ENCODE measurements at places on chromosomes 7 and 10. TPM values are rescaled to one million over a fixed set of nuclear protein-coding genes. Genes with fewer than 3 reads are reported as not detected.

- DNase-seq = peak; percentile 79
Observed at GRCh38 chr7:101678658-101679057, 49.6 kb upstream of the MYL10 start.

- DNase-seq = no peak
Observed at GRCh38 chr10:92572362-92573090, 1.4 kb downstream of the IDE start.

- DNase-seq = no peak
Observed at GRCh38 chr7:100266576-100267354, 40.7 kb upstream of the SPDYE3 start.

DNA sequence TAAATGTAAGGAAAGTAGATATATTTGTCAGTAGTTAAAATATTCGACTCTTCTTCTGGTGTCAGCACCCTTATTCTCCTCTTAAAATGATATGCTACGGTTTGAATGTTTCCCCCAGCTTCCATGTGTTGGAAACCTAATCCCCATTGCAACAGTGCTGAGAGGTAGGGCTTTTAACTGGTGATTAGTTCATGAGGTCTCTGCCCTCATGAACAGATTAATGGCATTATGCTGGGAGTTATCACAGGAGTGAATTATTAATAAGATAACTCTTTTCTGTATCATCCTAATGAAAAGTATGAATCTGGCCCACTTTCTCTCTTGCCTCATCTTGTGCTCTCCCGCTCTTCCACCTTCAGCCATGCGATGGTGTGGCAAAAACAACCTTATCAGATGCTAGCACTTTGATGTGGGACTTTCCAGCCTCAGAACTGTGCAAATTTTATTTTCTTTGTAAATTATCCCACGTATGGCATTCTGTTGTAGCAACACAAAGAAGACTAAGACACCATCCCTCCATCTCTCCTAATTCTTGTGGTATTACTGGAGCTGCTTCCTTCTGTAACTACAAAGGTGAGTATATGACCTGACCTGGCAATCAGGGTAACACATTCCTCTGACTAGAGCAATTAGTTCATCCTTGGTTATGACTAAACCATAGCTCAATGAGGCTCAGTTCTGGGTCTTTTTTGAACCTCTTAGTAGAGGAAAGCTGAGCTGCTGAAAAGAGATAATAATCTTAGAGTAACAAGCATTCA, 171.1 kb upstream of the TMEM196 start:
- no peak for DNase-seq

GRCh38 chr7:107694386-107694785, 33.8 kb downstream of the SLC26A4 start:
- DNase-seq = peak; percentile 97

GRCh38 chr7:95470452-95470851, 15.3 kb upstream of the ASB4 start:
- peak; percentile 89 for DNase-seq

- DNase-seq = no peak
Observed at GRCh38 chr10:4331150-4331549, 494.9 kb upstream of the AKR1E2 start.

GRCh38 chr10:111200505-111201186, 123.8 kb downstream of the ADRA2A start:
- no peak for DNase-seq

DNA sequence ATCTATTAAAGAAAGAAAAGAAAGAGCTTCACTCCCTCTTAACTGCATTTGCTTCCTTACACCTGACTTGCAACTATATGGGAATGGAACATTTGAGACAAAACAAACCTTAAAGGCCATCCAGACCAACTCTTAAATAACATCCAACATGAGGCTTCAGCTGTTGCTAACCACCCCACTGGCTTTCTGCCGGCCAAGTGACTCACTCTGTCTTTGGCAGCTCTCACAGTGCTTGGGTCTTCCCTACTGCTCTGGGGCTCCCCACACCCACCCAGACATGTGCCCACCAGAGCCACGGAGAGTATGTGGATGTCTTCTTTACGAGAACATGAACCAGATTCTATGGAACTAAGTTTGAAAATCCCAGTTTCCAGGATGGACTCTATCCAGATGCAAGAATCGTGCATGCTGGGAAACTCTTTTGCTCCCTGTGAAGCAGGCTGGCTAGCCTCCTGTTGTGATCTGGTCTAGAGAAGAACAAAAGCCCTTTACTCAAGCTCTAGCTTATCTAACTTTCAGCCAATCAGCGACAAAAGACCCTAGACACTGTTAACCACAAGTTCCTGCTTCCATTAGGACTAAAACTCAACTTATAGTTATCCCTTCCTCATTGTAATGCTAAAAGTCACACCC, 245.7 kb downstream of the TCERG1L start:
- no peak for DNase-seq

DNA sequence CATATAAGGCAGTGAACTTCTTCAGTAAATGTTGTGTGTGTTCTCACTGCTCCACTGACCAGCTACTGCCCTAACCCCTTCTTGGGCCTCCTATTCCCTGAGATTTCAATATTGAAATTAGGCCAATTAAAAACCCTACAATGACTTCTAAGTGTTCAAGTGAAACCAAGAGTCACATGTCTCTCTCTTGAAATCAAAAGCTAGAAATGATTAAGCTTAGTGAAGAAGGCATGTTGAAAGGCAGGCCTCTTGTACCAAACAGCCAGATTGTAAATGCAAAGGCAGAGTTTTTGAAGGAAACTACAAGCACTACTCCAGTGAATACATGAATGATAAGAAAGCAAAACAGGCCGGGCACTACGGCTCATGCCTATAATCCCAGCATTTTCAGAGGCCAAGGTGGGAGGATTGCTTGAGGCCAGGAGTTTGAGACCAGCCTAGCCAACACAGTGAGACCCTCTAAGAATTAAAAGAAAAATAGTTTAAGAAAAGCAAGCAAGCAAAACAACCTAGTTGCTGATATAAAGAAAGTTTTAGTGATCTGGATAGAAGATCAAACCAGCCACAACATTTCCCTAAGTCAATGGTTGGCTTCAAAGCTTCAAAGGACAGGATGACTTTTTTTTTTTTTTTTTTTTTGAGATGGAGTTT, 22.3 kb downstream of the BRAF start:
- no peak for DNase-seq

- DNase-seq = peak; percentile 56
Observed at GRCh38 chr7:130880668-130881067, 146.7 kb upstream of the KLF14 start.

DNA sequence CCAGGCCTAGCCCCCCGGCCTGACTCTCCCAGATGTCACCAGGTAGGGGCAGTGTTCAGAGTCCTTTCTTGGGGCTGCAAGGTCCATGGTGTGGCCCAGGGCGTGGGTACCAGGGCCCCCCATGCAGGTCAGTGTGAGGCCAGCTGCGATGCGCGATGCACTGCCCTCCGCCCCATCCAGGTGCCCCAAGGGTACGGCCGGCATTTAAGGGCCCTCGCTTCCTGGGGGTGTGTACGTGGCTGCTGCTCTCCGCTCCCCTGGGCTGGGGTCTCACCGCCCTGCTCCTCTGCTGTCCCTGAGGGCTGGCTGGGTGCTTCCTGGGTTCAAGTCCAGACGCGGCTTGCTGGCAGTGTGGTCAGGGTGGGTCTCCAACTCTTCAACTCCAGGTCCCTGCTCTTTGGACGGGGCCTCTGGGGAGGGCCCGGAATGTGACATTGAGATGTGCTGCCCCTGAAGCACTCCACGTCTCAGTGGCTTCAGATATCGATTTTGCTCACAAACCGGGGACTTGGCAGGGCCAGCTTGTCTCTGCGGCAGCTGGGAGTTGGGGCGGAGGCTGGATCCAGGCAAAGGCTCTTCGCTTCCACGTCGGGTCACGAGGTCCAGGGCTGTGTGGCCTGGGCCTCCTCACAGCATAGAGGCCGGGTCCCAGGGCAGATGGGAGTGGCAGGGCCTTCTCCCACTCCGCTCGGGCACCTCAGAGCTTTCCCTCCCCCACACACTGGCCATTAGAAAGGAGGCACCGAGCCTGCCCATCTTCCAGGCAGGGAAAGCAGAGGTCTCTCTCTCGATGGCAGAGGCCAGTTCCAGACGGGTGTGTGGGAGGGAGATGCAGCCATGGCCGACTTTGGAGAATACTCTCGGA, 93.2 kb downstream of the UNCX start:
- DNase-seq = no peak

- DNase-seq = peak; percentile 76
Observed at GRCh38 chr10:21531164-21531563, 2.9 kb upstream of the MLLT10 start.

DNA sequence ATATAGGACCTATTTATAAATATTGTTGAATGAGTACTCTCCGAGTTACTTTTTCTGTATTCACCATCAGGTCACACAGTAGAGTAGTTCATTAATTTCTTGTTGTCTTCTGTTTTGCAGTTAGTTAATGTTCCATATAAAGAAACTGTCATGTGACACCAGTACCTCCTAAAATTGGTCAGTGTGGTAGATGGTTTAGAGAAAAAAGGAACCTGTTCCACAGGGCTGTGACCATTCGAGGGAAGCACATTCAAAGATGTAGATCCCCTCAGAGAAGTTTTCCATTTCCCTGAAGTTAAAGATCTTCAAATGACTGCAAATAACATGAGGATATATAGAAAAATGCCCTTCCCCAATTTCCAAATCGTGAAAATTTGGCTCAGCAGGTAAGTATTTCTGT, 45.7 kb downstream of the PRPF18 start:
- no peak for DNase-seq

- DNase-seq = no peak
Observed at GRCh38 chr7:2299131-2299829, 15.0 kb downstream of the SNX8 start.

DNA sequence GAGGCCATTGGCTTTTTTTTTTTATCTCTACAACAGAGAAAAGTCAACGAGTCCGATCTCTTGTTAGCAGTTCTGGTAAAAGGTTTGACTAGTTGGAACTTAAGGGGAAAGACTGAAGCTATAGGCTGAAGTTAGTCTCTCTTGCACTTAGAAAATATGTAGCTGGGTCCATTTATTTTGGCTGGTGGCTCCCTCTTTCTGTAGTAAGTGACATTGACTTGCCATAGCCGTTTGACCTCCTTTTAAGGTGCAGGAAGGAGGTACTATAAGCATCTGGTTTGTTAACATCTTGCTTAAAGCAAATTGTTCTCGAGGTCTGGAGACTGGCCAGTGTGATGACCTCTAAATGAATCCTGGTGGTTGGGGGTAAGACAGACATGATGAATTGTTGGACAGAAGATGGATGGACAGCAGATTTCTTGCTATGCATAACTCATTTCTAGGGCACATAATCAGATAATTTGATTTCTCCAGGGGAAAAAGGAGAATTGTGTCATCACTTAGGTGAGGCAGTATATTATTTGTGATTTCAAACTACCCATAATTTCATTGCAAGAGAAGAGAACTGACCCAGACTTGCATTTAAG, 356.3 kb upstream of the GALNT17 start:
- peak; percentile 37 for DNase-seq

- DNase-seq = peak; percentile 98
Observed at GRCh38 chr7:131235489-131236317, 92.0 kb upstream of the MKLN1 start.

DNA sequence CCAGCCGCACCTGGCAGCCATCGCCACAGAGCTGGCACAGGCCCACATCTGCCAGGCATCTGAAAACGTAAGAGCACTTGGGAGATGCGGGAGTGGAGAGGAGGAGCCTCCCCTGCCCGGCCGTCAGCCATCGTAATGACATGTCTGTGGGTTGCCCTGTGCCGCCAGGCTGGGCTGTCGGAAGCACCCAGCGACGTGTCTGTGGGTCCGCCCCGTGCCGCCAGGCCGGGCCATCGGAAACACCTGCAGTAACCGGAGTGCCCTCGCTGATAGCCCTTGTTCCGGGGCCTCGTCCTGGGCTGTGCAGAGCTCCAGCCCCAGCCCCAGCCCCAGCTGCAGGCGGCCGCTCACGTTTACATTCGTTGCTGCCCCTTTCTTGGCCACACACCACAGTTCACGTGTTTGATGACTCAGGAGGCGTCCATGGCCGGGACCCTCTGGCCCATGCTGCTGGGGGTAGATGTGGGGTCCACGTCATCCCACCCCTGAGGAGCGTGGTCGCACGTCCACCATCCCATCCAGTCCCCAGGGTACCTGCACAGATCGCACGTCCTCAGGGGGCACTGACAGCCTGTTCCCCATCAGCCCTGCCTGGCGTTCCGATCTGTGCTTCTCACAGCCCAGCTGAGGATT, 30.0 kb upstream of the PRKAR1B start:
- DNase-seq = no peak

GRCh38 chr10:46094197-46094500, 48.1 kb upstream of the MSMB start:
- DNase-seq = no peak

DNA sequence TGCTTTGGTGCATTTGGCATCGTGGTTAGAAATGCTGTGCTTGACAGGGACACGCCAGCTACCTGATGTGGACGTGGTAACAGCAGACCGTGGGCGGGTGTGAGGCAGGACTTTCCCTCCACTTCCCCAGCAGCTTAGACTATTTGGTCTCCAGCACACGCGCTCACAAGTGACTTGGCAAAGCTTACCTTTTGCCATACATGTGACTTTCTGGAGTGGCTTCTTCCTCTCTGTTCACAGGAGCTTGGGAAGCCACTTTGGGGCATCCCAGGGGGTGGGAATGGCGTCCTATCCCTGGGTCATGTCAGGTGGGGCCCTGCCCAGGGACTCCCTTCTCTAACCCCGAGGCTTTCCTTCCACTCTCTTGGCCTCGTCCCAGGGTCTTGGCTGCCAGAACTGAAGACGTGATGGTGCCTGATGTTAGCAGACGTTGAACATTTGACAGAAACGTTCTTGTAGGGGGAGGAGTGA, 228.7 kb upstream of the KLF6 start:
- no peak for DNase-seq

The MYL10 gene
- 0.34 TPM for total RNA-seq

The MAGI2 gene
- 3.6 TPM for total RNA-seq

The CNTNAP2 gene
- not detected for total RNA-seq

The EVX1 gene
- not detected for total RNA-seq

The SUN3 gene
- total RNA-seq = not detected
